ENCODE measurements at places on chromosomes 7 and 10.

DNA sequence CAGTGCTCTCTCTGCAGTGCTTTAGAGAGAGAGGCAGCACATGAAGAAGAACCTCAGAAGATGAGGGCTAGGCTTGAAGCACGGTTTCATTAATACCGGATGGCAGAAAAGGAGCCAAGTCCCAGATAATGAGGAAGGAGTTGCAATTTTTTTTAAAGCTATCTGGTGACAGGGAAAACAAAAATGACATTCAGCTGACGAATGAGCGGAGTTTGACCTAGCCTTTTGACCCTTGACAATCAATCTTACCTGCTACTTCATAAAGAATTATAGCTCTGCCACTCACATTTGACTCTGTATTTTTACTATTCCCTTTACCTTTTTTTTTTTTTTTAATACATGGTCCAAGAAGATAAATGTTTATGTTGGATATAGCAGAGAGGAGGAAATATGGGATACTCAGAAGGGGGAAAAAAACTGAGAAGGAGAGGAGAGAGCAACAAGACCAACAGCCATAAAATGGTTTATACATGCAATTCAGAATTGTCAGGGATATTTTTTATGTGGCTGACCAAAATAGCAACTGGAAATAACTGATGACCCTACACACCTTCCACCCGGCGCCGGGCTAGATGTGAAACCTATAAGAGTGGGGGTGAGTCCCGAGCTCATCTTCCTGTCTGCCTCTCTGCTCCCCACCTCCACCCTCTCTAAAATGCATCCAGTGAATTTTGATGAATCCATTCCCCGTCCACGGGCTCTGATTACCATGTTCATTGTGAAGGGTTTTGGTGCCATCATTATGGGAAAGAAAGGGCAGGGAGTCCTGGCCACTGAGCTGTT lies 274.4 kb upstream of the YAE1 start:
- no peak for DNase-seq

GRCh38 chr7:77699056-77699455 lies 2.8 kb downstream of the RSBN1L start:
- DNase-seq: no peak

DNA sequence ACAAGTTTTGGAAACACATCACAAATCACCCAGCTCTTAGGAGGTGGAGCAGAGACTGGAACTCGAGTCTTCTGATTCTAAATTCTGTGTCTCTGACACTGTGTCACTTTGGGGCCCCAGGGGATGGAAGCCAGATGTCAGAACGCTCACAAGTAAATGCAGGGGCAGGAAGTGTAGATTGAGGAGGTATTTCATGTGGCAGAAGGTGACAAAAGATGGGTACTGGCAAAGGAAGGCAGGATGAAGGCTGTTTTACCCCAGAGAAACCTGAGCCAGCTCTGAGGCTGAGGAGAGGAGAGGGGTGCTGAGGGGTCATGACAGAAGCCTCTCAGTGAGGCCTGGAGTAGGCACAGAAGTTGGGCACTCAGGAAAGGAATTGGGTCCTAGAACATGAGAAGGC lies 6.0 kb upstream of the PURB start:
- DNase-seq: no peak

DNA sequence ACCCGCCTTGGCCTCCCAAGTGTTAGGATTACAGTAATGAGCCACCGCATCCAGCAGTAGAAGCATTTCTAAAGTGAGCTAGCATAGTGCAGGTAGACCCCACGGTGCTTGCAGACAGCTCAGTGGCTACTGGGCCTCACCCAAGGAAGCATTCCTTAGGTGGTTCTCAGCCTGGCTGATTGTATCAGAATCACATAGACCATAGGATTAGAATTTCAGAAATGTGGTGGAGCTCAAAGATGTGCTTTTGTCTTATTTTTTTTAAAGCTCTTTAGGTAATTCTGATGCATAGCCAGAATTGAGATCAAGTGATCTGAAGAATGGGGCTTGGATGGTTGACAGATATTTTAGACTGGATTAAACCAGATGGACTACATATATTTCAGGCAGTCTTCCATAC lies 10.9 kb downstream of the ANLN start:
- DNase-seq: no peak

- no peak for DNase-seq
Observed at GRCh38 chr10:7544203-7544602, 122.6 kb downstream of the ITIH5 start.

- no peak for DNase-seq
Observed at GRCh38 chr7:133980804-133981203, 146.3 kb upstream of the LRGUK start.

GRCh38 chr10:34962866-34963265 lies 127.3 kb downstream of the CUL2 start:
- DNase-seq: no peak

- no peak for DNase-seq
Observed at GRCh38 chr10:35447693-35448407, 111.5 kb downstream of the CCNY start.

DNA sequence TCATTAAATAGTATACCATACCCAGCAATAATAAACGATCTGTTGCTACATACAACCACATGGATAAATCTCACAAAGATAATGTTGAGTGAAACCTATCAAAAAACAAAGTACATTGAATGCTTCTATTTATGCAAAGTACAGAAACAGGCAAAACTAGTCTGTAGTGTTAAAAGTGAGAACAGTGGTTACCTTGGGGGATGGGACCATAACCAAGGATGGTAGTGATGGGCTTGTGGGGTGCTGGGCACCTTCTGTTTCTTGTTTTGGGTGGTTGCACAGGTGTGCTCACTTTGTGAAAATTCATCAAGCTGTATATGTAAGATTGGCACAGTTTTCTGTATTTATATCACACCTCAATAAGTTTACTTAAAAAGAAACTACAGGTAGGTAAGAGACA lies 105.7 kb downstream of the ATE1 start:
- DNase-seq: no peak

- no peak for DNase-seq
Observed at GRCh38 chr7:79622781-79623180, 169.3 kb upstream of the MAGI2 start.

GRCh38 chr10:12729885-12730284 lies 271.6 kb downstream of the CCDC3 start:
- no peak for DNase-seq

GRCh38 chr10:98262571-98262970 lies 5.4 kb downstream of the LOXL4 start:
- DNase-seq: peak; percentile 54

GRCh38 chr10:7523656-7524055 lies 112.8 kb upstream of the SFMBT2 start:
- no peak for DNase-seq

GRCh38 chr10:108060246-108060645 lies 895.7 kb upstream of the SORCS1 start:
- DNase-seq: no peak

DNA sequence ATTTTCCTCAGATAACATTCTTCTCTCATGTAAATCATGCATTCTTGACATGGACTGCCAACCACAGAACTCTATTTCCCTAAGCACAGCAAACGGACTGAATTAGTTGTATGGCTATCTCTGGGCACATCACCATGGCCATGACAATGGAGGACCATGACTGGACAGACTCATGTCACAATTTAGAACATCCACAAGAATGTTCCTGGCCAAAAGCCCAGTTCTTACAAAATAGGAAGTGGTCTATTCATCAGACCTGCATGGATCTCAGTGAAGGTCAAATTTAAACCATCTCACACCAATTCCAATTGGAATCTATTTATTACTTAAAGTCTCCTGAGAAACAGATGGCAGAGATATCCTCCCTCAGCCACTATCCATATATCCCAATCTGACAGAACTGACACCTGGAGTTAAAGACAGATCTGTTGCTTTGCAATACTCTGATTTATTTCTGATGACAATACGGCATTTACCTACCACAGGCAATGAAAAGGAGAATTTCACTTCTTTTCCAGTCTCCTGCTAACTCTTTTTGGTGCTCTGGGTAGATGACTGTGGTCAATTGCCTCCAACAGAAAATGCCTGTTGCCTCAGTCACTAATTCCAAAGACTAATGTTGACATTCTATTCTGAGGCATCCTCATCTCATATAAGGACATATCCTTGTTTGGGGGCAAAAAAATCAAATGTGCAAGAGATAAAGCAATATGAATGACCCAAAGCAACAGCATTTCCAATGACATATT lies 254.8 kb downstream of the HTR7 start:
- no peak for DNase-seq

DNA sequence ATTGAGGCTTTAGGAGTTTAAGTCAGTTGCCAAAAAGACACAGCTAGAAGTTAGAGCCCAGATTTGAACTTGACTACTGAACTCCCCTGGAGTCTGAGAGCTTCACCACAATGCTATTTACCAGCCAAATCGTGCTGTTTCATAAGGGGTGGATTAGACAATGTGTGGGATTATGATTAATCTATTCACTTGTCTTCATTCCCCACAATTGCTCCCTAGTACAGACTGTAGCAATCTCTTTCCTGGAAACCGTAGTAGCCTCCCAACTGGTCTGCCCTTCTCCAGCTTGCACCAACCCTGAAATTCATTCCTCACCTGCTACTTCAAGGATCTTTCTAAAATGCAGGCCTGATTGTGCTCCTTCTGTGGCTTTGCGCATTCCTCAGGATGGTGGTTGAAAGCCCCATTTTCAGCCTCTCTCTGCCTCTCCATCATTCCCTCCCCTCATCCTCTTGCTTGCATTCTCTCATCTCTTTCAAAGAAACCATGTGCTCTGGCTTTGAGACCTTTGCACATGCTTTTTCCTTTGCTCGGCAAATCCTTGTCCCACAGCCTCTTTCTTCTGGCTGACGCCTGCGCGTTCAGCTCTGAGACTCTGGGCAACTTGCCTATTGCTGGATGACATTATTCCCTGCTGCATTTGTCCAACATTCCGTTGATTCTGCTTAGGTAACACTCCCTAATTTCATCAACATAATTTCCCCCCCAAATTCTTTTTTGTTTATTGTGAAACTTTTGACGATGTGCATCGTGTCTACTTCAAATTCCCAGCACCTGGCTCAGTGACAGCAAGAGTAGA lies 145.1 kb downstream of the ADRA2A start:
- DNase-seq: no peak

DNA sequence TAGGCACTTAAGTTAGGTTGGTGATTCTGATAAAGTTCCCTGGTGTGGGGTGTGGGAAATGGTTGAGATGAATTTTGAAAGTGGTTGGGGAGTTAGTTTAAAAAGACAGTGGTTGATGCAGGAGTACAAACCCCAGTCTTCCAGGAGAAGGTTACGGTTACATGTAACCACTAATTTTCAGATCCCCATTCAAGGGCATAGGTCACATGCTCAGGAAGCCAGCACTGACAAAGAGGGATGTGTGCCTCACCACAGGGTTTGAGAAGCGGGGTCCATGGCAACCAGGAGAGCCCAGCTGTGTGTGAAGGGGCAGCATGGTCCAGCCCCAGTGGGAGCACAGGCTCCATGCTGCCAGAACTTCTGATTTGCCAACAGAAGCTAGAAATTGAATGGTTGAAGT lies 144.2 kb downstream of the MDFIC start:
- DNase-seq: no peak

Data from type B pancreatic cell (in vitro differentiated cells).